ENCODE measurements at places on chromosomes 6 and 20. TPM values are rescaled to one million over a fixed set of nuclear protein-coding genes. Genes with fewer than 3 reads are reported as not detected.

The LTB gene
- not detected for total RNA-seq

DNA sequence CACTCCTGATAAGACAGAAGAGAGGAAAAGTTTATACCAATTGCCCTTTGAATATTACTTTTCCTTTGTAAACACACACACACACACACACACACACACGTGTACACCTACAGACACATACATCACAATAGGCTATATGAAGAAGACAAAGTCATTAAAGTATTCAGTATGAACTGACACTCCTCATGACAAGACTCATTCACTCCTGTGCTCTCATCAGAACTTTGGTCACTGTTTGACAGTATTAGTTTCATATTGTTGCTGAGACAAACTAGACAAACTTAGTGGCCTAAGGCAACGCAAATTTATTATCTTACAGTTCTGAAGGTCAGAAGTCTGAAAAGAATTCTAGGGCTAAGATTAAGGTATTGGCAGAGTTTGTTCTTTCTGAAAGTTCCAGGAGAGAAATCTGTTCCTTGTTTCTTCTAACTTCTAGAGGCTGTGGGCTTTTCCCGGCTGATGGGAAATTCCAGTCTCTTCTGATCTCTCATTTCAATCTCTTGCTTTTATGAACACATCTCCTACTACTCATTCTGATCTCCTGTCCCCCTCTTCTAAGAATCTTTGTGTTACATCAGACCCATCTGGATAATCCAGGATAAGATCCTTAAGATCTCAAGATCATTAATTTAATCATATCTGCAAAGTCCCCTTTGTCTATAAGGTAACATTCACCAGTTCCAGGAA lies 171.3 kb downstream of the HACE1 start:
- no peak for DNase-seq

The EPB41L1 gene
- total RNA-seq, result 33.5 TPM

The MAPK13 gene
- total RNA-seq, result 117 TPM

- DNase-seq, result no peak
Measured at GRCh38 chr6:15996030-15996429, 132.9 kb upstream of the MYLIP start.

GRCh38 chr20:36035745-36036144 lies 67.4 kb downstream of the CNBD2 start:
- no peak for DNase-seq

The NEDD9 gene
- 28.7 TPM for total RNA-seq

DNA sequence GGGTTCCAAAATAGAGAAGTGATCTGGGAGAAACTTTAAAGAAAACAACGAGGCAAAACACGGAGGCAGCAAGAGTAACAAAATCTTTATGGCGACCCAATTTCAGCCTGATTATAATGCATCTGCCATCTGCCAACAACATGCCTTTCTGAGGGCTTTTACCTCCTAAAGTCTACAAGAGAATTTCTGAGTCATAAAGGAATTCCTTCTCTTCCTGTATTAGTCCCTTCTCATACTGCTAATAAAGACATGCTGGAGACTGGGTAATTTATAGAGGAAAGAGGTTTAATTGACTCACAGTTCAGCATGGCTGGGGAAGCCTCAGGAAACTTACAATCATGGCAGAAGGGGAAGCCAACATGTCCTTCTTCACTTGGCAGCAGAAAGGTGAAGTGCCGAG lies 226.6 kb downstream of the HACE1 start:
- no peak for DNase-seq

DNA sequence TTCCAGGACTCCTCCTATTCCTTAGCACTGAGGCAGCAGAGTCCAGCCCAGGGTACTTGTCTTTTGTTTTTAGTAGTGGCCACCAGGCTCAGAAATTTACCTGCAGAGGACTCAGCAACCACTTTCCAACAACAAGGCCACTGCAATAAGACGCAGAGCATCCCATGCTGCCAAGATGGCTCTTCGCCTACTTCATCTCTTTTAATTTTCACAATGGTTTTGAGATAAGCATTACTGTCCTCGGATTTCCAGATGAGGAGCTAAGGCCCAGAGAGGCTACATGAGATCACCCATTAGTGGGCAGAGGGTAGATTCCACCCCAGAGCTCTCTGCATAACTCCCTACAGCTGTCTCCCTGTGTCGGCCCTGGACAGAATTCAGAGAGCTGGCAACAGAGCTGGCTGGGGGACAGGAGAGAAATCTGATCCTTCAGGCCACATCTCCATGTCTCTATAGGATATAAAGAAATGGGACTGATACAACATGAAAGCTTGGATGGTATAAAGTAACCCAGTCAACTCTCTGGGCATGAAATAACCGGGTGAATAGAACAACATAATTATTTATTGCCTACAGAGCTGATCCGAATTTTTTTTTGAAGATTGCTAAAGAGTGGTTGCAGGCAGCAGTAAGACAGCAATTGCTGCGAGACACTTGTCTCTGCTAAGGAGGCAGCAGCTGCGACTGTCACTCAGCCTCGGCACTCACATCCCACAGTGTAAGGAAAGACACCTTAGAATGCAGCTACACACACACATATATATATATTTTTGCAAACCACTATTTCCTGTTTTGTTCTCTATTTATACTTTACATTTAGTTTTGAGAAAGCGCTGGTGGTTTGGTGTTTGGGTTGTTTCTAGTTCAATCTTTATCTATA lies 37.2 kb downstream of the SCML4 start:
- DNase-seq, result no peak

DNA sequence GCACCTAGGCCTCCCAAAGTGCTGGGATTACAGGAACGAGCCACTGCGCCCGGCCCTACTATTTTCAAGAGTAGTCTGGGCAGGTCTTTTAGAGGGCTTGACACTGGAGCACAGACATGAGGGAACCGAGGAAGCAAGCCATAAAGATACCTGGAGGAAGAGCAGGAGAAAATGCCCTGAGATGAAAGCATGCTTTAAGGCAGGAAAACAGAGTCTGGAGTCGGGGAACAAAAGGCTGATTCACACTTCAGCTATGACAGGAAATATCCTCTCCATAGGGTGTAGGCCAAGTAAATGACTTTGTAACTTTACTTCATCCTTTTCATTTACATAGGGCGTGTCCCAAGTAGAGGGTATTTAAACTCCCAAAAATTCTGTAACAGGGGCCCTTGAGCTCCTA lies 4.3 kb upstream of the SERINC3 start:
- no peak for DNase-seq

GRCh38 chr6:108638993-108639392 lies 78.3 kb downstream of the FOXO3 start:
- no peak for DNase-seq

DNA sequence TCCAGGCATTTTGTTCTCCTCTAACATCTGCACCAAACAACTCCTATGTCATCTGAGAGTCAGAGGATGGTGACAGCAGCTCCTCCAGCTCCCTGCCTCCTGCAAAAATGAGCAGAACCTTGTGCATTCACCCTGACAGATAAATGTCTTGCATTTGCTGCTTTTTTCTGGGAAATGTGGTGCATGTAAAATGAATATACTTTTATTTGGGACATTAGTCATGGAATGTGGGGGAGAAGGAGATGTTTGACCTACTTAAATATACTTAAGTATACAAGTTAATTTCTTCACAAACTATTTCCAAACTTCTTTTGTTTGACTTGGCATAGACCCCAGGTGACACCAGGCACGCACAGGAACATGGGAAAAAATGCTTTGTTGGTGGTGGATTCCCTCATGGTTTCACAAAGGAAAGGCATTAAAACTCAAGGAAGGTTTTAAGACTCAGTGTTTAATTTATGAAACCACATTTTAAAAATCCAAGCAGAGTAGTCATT lies 181.8 kb upstream of the MCHR2 start:
- no peak for DNase-seq

GRCh38 chr6:69880601-69881000 lies 14.2 kb downstream of the COL19A1 start:
- DNase-seq, result no peak

The LY6G6F gene
- total RNA-seq, result not detected

GRCh38 chr6:13539572-13539971 lies 34.8 kb upstream of the SIRT5 start:
- DNase-seq, result no peak

The MCHR2 gene
- not detected for total RNA-seq

- DNase-seq, result no peak
Measured at GRCh38 chr6:12196326-12196936, 93.7 kb upstream of the EDN1 start.

The IPCEF1 gene
- 1.7 TPM for total RNA-seq

DNA sequence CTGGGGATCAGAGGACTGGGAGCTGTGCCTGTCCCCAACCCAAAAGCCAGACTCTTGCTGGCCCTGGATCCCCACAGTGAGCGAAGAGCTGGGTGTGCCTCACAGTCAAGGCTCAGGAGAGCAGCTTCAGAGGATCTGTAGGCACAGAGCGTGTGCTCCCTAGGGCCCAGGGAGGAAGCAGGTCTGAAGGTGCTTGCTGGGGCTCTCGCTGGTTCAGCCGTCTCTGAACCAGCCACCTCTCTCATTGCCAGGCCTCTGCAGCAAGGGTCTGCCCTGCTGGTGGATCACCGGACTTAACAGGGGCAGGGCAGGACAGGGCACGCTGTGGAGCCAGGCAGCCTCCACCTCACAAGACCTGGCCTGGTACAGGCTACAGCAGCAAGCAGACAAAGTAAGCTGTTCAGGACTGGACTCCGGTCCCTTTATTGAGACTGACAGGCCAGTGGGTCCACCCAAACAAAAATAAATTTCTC lies 13.8 kb downstream of the PCIF1 start:
- DNase-seq, result no peak

The SSTR4 gene
- total RNA-seq, result not detected

GRCh38 chr6:115717062-115717461 lies 343.6 kb downstream of the FRK start:
- DNase-seq, result no peak

The GPX5 gene
- not detected for total RNA-seq

DNA sequence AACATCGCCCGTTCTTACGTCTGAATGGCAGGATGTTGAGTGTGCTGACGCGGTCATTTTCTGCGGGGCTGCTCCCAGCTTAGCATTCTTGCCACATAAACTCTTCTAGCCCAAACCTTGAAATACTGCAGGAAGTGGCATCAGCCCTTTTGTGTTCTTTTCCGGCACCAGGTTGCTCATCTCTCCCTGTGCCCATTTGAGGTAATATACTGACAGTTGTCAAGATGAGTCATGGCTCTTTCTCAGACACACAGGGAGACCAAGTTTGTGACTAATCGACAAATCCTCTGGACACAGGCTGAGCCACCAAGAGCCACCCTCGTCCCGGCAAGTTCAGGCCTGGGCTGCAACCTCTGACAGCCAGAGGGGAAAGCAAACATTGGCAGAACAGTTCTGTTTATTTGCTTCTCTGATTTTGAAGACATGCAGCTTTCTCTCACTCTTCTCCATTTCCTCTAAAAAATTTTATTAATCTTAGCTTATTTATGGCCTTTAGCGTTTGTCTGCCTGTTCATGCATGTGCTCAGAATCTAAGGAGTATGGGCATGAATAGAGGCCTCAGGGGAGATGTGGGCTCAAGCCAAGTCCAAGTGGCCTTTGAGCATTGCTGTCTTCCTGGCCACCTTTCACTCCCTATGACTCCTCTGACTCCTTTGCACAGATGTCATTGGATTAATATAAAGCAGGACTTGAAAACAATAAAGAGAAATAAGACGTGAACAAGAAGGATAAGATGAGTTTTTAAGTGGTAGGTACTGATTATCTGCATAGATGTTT lies 328.2 kb upstream of the JAG1 start:
- DNase-seq, result no peak

The TFEB gene
- total RNA-seq, result 38.3 TPM

The TPBG gene
- 30.6 TPM for total RNA-seq

GRCh38 chr20:45695496-45695895 lies 6.3 kb upstream of the WFDC13 start:
- no peak for DNase-seq

DNA sequence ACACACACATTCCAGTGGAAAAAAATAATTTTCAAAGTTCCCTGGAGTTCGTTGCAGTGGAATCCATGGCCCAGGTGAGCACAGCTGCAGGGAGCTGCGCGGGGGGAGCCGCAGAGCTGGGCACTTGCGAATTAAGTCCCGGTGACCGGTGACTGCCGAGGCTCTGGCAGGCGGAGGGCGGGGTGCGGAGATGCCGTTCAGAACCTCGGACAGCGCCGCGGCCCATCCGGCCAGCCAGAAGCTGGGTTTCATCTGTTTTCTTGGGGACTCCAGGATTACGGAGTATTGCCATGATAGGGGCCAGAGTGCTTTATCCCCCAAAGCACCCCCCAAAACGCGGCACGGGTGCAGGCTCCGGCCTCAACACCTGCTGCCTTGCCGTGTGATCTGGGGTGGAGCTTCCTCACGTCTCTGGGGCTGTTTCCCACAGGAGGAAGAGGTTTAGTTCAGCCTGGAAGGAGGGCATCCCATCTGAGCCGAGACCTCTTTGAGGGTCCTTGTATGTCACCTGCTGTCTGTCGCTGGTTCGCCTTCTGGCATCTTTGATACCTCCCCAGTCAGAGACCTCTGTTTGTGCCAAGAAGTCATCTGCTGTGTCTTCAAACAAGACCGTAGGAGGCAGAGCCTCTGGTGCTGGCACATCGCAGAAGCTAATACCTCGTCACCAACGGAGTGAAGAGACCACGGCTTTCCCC lies 99.4 kb downstream of the YTHDF1 start:
- DNase-seq, result no peak

- DNase-seq, result no peak
Measured at GRCh38 chr6:1993042-1993441, 252.4 kb downstream of the GMDS start.

GRCh38 chr20:35626386-35627001 lies 10.9 kb downstream of the SPAG4 start:
- peak; percentile 67 for DNase-seq

DNA sequence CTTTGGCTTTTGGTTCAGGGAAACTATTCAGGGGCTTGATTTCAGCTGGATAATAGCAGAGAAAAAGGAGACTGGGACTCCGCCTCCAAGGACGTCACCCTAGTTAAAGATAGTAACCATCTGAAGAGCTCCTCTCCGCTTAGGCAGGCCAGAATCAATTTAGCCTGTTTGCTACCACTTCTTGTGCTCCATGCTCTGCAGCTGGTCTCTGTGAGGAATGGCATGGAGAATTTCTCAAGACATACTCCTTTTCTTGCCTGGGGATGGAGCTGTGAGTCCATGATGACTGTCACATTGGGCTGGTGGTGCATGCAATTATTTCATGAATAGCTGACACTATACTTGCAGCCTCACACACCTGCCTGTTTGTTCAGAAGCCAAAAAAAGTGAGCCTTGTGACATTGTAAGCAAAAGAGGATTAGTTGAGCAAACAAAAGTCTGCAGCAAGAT lies 61.4 kb downstream of the TXLNB start:
- no peak for DNase-seq

DNA sequence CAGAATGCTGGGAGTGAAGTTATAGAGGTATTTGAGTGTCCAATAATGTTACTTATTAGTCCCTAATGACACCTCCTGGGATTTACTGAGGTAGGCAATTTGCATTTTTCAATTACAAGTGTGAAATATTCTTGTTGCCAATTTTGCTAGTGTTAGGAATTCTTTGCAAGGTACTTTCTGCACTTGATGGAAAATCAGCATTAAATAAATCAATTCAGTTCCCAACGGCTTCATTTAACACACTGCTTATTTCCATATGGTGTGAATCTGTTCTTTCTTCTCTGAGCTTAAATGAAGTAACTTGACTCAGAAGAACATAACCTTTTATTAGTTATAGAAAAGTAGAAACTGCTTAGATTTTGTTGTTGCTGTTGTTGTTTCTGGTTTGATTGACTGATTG lies 21.2 kb downstream of the CCN2 start:
- no peak for DNase-seq
